ENCODE measurements at places on chromosomes 12 and 14.

GRCh38 chr12:129927316-129927900 is 23.6 kb upstream of the TMEM132D start:
- DNase-seq, result no peak

DNA sequence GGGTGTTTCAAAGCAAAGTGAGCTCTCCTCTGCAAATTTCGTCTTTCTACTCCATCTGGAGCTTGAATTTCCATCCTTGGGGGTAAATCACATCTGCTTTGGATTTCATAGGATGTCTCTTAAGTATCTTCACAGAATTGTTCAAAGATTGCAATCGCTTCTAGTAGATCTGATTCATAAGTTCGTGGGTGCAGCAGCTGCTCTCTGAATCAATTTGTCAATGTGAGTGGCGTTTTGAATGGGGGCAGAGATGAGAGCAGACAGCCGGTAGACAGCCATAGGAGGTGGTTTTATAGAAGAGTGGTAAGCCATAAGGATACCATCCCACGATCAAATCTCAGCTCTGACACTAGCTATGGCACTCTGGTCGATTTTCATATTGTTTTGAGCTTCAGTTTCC is 146.0 kb upstream of the RPH3A start:
- no peak for DNase-seq

DNA sequence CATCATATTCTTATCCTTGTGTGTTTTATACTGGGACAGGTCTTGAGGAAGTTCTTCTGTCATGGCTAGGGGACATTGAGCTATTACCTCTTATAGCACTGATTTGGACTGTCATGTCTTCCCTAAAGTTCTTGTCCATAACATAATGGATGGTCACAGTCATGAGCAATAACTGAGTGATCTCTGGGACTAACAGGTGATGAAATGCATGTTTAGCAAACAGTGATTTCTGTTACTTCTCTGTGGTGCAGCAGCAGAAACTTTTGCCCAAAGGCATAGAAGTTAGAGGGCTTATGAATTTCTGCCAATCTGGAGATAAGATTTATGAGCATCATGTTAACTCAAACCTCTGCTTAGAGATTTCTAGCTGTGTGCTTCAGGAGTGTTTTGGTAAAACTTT is 5.9 kb downstream of the ADIPOR2 start:
- no peak for DNase-seq

DNA sequence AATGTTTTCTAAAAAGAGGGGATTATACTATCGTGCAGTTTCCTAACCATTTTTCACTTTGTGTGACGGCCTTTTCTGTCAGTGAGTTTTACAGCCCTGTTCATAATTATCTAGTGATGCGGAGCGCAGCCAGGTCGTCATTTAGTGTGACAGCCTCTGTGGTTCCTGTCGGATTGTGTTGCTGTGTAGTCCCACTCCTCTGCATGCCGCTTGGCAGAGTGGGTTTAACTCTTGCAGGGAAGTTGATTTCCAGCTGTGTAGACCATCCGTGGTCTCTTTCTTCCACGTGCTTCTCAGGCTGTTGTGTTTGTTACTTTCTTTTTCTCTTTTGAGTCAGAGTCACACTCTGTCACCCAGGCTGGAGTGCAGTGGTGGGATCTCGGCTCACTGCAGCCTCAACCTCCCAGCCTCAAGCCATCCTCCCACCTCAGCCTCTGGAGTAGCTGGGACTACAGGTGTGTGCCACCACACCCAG is 8.6 kb downstream of the RAN start:
- DNase-seq, result peak; percentile 26

DNA sequence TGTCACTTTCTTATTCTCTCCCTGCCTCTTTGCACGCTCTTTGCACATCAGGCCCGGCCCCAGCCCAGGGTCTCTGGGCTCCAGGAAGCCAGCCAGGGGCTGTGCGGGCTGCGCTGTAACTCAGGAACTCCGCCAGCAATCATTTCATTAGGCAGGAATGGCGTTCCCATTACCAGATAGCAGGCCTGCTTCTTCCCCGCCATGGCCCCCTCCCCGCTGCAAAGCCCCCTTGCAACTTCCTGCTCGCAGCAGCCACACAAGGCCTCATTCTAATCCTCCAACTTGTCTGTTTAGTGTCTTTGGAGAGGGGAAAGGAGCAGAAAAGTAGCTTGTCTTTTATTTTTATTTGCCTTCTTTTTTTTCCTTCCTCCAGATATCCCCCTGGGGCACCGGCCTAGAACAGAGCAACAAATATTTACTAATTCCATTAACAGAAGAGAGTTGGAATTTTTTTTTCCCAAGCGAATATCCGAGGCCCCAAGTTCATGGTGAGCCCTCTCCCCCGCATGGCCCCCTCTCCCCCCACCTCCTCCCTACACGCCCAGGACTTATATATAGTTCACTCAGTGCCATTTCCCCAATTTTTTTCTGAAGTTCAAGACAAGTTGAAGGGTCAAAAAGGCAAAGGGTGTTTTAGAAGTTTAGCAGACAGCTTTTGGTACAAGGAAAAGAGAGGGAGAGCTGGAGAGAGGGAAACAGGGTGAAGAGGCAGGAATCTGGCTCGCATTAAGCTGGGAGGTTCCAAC is 329.4 kb upstream of the TBX3 start:
- no peak for DNase-seq

- DNase-seq, result no peak
These were observed 104.9 kb upstream of the NOVA1 start for GRCh38 chr14:26702721-26703230.

DNA sequence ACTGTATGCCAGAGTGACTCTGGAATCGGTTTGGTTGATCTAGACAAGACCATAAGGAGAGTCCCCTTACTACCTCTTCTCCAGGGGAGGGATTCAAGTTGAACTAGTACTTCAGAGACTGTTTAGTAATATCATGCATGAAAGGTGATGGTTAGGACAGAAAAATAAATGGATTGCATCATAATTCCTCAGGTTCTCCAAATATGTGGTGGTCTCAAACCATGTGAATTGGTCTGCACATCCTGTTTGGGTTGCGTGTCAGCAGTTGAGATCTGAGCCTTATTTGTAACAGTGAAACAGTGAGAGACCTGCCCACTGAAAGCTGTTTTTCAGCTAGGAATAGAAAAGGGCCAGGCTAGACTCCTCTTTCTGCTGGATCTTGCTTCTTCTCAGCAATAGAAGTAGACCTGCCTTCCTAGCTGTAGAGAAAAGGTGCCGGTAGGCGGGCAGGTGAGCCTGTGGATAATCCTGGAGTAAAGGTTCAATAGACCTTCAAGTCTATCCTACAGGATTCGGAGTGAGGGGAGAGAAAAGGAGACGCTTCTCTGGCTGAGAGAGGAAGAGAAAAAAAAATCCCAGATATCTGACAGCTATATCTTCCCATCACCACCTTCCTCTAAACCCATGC is 258.5 kb upstream of the E2F7 start:
- no peak for DNase-seq

DNA sequence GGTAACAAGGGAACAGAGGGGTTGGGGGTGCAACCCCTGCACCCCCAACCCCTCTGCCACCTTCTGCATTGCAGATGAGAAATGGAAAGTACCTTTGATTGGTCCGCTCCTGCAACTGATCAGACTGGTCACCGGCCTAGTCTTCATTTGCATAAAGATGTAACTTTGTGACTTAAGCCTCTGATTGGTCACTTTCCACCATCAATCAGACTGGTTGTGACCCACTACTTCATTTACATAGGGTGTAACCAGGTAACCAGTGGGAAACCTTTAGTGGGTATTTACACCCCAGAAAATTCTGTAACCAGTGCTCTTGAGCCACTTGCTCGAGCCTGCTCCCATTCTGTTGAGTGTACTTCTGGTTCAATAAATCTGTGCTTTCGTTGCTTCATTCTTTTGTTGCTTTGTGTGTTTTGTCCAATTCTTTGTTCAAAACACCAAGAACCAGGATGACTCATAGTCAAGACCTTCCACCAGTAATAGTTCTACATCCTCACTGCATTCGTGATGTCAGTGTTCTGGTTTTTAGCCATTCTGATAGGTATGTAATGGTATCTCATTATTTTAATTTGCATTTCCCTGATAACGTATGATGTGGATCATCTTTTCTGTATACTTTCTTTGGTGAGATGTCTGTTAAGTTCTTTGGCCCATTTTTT is 30.8 kb downstream of the LEMD3 start:
- no peak for DNase-seq

- peak; percentile 64 for DNase-seq
These were observed 102.2 kb downstream of the ERC1 start for GRCh38 chr12:1093166-1093751.

DNA sequence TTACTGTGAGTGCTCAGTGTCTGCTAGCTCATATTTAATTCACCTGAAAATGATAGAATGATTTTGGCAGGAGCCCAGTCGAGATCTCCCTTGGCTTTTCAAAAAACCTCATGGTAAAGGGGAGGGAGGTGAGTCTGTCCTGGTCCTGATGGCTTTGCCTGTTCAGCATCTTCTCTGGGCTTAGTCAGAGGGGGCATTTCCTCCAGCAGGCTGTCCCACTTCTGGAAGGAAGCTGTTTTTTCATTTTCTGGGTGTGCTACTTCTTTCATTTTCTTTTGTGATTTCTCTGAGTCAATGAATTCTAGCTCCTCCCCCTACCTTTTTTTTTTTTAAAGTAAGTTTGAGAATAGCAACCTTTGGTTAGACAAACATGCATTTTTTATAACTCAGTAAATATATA is 58.8 kb downstream of the TMX1 start:
- DNase-seq, result peak; percentile 51

- DNase-seq, result no peak
These were observed 106.0 kb downstream of the ITPR2 start for GRCh38 chr12:26726956-26727355.

DNA sequence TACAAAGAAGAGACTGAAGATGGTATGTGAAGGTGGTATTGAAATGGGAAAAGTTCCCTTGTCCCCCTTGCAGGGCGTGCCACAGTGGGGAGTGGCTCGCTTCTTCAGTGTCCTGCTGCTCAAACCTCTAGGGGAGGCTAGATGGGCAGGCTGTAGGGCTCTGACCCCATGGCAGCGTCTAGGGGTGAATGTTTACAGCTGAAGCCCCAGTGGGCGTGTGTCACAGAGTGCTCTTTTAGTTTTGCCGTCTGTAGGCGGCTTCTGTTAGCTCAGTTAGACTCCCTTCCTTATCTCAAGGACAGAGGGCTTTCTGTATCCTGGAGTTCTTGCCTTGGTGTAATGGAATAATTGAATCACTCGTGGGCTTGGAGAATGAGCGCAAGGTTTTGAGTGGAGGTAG is 266.2 kb downstream of the RAD51B start:
- no peak for DNase-seq

DNA sequence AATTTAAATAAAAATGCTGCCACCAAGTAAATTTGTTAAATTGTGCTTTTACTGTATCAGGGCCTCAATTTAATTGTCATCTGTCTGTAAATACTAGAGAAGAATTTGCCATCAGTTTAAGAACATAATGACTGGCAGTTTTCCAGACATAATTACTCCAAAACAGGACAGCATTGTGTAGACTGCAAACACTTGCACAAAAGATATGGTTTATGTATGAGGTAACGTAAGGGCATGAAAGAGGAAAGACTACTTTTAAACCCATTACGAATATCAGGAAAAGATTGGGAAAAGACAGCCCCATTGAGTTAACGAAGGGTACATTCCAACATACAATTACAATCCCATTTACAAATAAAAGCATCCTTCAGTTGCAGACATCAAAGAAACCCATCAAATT is 59.8 kb upstream of the KRR1 start:
- no peak for DNase-seq

DNA sequence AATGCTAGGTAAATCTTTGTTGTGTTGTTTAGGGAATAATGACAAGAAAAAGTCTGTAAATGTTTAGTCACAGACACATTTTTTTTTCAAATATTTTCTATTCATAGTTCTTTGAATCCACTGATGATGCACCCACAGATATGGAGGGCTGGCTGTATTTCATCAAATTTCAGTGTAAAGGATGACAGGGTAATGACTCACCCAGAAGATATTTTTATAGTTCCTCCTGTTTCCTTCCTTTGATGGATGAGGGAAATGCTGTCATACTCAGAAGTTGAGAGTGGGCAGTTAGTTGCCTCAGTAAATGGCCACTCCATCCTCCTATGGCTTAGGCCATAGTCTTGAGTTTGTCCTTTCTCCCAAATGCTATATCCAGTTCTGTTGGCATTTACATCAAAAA is 76.9 kb upstream of the REP15 start:
- DNase-seq, result no peak

GRCh38 chr14:58944343-58944967 is 244.0 kb upstream of the DAAM1 start:
- DNase-seq, result no peak

DNA sequence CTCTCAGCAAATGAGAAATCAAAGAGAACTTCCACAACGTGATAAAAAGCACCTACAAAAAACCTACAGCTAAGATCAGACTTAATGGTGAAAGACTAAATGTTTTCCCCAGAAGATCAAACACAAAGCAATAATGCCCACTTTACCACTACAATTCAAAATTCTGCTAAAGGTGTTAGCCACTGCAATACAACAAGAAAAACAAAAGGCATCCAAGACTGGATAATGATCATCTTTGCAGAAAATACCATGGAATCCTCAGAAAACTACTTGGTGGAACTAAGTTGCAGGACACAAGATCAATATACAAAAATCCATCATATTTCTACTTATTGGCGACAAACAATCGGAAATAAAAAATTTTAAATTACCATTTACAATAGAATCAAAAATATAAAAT is 6.5 kb downstream of the DDX24 start:
- no peak for DNase-seq

DNA sequence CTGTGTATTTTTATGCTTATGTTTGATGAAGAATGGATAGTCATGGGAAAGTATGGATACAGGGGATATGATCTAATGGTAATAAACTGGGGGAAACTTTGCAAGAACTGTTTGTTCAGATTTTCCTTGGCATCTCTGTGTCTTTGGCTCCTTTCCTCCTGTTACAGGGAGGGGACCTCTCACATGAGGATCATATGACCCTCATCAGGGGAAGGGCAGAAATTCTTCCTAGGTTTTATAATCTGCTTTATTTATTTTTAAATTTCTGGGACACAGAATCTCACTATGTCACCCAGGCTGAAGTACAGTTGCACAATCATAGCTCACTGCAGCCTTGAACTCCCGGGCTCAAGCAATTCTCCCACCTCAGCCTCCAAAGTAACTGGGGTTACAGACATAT is 526.5 kb downstream of the CCER1 start:
- no peak for DNase-seq
